ENCODE measurements at places on chromosomes 12 and 14.

GRCh38 chr14:55430024-55430690 lies 10.3 kb downstream of the TBPL2 start:
- peak; percentile 36 for DNase-seq

DNA sequence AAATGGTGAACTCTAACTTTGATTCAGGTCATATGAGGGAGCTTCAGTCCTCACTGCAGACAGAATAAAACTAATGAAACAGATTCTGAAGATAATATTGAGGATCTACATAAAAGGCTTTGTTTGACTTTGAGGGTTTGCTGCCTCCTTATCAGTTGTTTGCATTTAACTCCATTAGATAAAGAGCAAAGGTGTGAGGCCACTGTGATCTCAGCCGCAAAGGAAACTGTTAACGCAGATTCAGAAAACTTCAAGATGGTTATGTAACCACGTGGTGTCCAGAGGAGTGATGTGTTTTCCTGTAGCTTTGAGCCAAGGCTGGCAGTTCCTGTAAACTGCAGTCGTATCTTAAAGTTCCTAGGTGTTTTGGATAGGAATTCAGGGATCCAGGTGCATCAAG lies 67.8 kb downstream of the METTL25 start:
- DNase-seq = no peak

DNA sequence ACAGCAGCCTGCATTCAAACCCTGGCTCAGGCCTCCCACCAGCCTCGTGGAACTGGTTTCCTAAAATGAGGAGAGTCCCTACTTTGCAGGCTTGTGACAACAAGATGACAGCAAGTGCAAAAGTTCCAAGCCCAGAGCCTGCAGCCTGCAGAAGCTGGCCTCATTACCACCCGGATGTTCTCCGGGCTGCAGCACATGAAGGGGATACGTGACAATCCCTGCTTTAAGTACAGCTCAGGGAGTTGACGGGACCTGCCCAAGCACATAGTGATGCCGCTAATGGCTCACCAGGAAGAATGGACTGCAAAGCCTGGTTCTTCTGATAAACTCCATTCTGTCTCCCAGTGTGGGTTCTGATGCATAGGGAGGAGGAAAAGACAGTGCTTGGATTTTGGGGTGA lies 15.0 kb downstream of the SSH1 start:
- DNase-seq = no peak

DNA sequence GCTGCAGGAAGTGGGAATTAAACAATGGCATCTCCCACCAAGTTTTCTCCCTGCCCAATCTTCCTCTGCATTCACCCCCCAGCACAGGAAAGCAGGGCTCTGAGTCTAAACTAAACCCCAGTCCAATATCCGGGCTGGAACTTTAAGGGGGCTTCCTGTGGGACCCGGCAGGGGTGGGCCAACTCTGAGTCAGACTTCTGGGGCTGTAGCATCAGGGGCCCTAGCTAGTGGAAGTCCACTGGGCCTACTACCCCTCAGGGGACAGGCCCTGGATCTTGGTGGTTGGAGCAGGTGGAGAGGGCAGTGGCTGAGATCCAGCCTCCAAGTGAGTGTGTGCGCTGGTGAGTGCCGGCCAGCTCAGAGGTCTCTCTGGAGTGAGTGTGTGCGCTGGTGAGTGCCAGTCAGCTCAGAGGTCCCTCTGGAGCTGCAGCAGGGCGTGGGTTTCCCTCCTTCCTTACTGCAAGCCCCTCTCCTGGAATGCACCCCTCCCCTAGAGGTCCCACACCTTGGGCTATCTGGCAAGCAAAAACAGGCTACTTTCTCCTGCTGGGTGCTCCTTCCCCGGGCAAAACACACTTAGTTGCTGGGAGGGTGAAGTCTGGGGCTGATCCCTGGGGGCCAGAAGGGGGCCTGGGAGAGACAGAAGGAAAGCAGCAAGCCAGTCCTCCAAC lies 5.6 kb upstream of the LHX5 start:
- DNase-seq = no peak

- DNase-seq = no peak
Measured at GRCh38 chr12:21831791-21832344, 57.4 kb upstream of the KCNJ8 start.

DNA sequence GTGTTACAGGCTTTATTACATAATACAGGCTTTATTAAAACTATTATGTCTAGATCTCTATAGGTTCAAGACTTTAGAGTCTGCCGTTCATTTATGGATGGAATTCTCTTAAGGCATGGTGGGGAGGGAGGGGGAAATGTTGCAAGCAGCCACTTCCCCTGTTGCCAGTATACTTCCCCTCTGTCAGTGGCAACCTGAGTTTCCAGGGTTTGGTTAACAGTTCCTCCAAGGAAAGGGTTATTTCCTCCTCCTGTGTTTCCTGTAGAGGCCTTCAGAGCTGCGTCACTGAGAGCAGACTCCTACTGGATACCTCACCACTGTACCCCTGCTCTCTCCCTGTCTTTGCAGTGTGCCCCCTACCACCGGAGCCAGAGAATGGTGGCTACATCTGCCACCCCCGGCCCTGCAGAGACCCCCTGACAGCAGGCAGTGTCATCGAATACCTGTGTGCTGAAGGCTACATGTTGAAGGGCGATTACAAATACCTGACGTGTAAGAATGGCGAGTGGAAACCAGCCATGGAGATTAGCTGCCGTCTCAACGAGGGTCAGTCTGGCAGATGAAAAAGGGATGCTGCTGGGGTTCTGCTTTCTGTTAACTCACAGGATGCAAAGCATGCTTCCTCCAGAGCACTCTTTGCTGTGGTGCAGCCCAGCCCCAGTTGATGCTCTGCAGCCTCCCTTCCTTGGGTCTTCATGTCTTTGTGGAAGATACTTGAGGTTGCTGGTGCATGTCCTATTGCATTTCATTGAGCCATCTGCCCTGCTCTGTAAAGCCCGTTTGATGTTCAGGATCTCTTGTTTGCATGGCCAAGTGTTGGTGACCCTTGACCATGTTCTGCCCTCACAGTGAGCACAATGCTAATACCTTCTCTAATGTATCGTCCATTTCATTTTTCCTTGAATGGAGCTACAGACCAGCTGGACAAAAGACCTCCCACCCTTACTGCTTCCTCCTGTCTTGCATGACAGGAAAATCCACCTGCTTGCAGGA lies 63.6 kb upstream of the SRSF5 start:
- DNase-seq = no peak

- no peak for DNase-seq
Measured at GRCh38 chr12:31557707-31558106, 33.2 kb downstream of the DENND5B start.

DNA sequence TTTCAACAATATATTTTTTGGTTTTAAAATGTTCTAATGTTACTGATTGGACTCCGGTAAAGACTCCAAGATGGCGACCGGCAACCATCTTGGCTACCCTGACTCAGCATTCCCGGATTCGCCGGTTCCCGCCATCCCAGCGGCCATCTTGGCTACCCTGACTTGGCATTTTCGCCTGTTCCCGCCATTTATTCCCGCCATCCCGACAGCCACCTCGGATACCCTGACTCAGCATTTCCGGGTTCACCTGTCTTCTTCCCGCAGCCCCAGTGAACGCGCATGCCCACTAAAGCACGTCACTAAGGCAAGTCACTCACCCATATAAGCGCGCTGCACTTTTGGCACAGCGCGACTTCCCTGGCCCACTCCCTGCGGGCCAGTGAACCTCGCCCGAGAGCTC lies 9.0 kb upstream of the LRFN5 start:
- DNase-seq = no peak

DNA sequence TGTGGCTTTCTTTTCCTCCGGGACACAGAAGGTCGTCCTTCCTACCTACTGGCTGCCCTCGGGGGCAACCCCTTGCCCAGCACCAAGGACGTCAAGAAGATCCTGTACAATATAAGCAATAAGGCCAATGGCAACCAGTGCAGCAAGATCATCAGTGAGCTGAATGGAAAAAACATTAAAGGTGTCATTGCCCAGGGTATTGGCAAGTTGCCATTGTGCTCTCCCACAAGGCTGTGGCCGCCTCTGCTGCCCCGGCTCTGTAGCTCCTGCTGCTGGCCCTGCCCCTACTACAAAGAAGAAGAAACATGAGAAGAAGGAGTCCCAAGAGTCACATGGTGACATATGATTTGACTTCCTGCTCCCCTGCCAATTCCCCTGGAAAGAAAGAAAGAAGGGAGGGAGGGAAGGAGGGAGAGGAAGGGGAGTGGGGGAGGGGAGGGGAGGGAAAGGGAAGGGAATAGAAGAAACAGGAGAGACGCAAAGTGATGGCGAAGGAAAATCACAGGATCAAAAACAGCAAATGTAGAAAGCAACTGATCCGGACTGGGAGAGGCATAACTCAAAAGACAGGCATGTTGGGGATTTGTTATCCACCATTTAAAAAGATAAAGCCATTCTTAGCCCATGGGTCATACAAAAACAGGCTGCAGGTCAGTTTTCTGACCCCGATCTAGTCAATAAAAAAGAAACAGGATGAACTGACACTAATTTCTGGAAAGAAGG lies 61.3 kb upstream of the RESF1 start:
- DNase-seq = no peak

DNA sequence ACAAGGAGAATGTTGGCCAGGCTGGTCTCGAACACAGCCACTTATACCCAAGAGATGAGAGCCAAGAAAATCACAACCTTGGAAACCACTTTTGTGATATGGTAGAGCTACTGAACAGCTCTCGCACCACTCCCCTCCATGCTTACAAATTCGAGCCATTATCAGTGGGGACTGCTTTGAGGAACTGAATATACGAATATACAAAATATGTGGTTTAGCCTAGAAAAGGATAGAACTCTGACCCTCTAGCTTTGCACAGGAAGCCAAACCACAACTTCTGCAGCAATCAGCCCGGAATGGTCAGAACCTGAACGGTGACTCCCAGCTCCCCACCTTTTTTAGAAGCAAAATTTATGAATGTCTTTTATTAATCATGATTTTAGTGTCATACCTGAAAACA lies 129.8 kb upstream of the TMEM132C start:
- DNase-seq = no peak

GRCh38 chr14:66087231-66087630 lies 398.9 kb upstream of the CCDC196 start:
- DNase-seq = no peak

DNA sequence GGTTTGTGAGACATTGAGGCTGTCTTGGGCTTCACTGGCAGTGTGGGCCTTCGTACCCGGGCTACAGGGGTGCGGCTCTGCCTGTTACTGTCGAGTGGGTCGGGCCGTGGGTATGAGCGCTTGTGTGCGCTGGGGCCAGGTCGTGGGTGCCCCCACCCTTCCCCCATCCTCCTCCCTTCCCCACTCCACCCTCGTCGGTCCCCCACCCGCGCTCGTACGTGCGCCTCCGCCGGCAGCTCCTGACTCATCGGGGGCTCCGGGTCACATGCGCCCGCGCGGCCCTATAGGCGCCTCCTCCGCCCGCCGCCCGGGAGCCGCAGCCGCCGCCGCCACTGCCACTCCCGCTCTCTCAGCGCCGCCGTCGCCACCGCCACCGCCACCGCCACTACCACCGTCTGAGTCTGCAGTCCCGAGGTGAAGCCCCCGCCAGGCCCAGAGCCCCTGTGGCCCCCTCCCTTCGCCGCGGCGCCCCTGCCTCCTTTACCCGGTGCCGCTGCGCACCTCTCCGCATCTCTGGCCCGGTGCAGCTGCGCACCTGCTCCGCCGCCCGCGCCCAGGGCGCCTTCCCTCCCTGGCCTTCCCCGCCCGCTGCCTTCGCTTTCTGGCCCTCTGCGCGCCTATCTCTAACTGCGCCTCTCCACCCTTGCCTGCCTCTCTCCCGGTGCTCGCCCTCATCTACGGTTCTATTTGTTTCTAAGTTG lies at the start of gene ENO2:
Gene ENO2 (plus strand): TSS at position 335 of the 701 bp plus-strand sequence. CDS start 1,253 bp downstream, outside the sequence.
- peak; percentile 81 for DNase-seq

DNA sequence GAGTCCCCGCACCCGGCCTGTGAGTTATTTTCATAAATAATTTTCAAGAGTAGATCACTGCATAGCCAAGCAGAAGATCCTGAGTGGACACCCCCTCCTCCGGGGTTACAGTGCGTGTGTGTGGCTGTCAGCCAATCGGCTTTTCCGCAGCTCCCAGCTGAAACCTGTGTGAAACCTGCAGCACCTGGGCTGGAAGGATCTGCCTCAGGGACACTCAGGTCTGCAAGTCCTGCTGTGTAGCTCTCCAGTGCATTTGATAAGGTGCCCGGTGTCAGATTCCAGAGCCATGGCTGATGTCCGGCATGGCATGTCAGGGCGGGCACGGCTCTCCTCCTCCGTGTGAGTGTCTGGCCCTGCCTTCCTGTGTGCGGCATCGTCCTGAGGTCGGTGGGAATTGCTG lies 124.8 kb downstream of the GLT1D1 start:
- DNase-seq = no peak

GRCh38 chr14:47150267-47150666 lies 498.7 kb upstream of the RPL10L start:
- DNase-seq = no peak

- DNase-seq = no peak
Measured at GRCh38 chr12:103680591-103681141, 93.6 kb downstream of the STAB2 start.

GRCh38 chr12:92140896-92141536 lies 4.6 kb downstream of the BTG1 start:
- DNase-seq = no peak

DNA sequence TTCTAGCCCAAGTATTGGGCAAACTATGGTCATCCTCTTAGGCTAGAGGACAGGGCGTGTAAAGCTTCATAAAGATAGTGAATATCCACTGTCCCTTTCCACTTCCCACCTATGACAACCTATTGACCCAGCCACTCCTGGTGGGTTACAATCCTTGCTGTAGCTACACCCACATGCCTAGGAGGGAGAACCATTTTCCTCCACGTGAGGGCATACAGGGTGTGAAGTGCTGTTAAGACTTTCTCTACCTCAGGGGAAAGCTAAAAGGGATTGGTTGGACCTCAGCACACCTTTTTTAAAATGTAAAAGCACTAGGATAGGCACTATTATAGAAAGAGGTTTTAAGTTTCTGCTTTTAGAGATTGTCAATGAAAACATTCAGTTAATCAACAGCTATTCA lies 124.4 kb downstream of the TPH2 start:
- no peak for DNase-seq

DNA sequence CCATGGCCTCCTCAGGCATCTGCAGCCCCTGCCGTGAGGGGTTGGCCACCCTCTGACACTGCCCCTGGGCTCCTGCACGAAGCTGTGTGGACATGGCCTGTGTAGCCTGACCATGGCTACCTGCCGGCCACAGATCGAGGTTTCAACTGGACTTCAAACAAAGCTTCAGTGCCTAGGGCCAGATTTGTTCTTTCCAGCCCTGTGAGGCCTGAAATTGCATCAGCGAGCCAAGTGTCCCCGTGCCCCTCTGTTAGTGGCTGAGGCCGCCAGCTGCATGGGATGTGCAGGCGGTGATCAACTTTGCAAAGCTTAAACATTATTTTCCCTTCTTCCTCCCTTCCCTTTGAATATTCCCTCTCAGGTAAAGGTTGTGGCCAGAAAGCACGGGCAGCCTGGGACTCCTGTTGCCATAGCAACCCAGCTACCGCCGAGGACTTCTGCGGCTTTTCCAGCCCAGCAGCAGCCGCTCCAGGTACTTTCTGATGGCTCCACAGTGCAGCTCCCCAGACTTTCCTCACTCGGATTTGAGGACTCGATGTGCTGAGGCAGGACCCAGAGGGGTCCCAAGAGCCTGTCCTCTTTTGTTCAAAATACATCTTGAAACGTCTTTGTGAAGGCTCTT lies 35.8 kb downstream of the DDX51 start:
- DNase-seq = no peak

Data from T follicular helper cell (primary cell).